ENCODE measurements at places on chromosomes 11 and 22.

DNA sequence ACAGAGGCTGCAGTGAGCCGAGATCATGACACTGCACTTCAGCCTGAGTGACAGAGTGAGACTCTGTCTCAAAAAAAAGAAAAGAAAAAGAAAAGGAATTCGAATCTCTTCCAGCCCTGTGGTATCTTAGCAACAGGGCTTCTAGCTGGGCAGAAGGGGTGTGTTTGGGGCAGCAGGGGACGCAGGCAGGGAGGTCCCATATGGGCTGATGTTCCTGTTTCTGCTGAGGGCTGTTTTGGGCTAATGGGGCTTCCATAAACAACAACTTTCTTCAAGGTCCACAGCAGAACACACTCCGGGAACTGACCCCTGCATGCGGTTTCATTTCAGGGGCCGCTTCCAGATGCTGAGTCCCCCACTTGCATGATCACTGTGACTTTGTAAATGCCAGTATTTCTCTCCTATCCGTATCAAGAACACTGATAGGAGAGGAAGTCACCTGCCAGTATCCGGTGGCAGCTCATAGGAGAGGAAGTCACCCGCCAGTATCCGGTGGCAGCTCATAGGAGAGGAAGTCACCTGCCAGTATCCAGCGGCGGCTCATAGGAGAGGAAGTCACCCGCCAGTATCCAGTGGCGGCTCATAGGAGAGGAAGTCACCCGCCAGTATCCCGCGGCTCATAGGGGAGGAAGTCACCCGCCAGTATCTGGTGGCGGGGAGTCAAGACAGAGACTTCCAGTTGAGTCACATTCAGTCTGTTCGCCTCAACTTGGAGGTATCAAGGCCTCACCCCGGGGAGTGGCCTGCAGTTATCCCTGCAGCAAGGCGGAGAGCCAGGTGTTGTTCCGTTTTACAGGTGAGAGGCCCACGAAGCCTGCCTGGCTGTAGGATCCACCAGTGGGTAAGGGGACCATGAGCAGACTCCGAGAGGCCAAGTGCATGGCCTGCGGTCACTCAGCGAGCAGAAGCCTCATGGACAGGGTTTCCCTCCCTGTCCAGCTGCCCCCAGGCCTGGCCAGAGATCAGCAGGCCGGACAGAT, 8.3 kb upstream of the FGF19 start:
- DNase-seq, result no peak

- no peak for DNase-seq
Measured at GRCh38 chr11:93039531-93040240, 70.2 kb downstream of the MTNR1B start.

DNA sequence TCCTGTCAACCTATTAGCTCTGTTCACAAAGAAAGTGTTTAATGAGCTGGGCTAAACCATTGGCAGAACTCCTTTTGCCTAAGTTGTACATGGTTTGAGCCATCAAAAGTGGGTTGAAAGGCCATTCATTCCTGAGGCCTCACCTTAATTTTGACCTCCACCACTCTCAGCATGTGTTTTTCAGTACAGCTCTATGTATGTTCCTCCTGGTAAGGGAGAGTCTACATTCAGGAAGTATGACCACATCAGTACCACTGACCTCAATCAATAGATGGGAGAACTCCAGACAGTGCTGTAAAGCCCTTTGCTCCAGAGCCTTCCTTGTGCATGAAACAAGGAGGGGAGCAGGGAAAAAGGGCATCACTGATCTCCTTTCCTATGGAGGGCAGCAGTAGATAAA, 87.8 kb upstream of the CARD18 start:
- no peak for DNase-seq

DNA sequence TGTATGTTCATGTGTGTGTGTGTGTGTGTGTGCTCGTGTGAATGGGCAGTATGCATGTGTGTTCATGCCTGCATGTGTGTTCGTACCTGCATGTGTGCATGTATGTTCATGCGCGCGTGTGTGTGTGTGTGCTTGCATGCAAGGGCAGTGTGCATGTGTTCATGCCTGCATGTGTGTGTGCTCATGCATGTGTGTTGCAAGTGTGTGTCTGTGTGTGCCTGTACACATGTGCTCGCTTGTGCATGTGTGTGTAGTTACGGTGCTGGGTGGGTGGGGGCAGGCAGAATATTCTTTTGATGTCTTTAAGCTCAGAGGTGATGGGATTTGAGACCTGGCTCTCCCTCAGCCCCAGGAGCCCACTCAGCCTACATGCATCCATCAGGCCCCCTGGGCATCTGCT, 822.1 kb downstream of the BRD1 start:
- no peak for DNase-seq

DNA sequence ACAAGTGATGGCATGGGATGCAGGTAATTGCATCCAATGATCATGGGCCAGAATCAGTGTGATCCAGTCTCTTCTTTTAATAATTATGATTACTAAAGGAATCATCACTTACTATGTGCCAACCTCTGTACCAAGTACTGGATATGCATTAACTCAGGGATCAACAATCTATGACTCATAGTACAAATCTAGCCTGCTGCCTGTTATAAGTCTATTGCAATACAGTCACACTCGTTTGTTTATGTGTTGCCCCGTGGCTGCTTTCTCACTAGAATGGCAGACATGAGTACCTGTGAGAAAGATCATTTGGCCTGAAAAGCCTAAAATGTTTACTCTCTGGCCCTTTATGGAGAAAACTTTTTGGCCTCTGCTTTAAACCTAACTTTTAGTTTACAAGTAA, 45.0 kb downstream of the OR6Q1 start:
- DNase-seq, result no peak

- DNase-seq, result no peak
Measured at GRCh38 chr11:40513281-40513680, 946.2 kb downstream of the LRRC4C start.

GRCh38 chr22:24164940-24165339, 16.3 kb upstream of the SUSD2 start:
- DNase-seq, result no peak

GRCh38 chr11:121105063-121105480, 4.0 kb downstream of the TECTA start:
- no peak for DNase-seq

DNA sequence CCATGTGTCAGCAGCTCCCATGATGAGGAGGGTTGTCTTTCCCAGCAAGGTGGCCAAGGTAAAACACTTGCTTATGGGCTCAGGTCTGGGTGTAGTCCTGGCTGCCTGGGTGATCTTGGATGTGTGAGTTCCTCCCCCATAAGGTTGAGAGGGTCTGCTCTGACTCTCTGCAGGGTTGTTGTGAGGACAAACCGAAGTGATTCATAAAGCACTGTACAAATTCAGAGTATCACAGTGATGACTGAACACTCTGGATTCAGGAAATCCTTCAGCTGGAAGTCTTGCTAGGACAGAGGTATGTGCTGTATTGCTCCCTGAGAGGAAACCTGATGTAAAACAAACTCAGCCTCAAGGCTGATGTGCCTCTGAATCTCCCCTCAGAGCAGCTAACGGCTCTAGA, 220.9 kb upstream of the PITPNB start:
- no peak for DNase-seq

- DNase-seq, result no peak
Measured at GRCh38 chr11:67177399-67178281, 58.6 kb downstream of the KDM2A start.

GRCh38 chr11:28144808-28145207, 36.6 kb downstream of the METTL15 start:
- DNase-seq, result no peak

All from iPS DF 6.9 (cell line).